ENCODE measurements at places on chromosomes 6 and 20. TPM values are rescaled to one million over a fixed set of nuclear protein-coding genes. Genes with fewer than 3 reads are reported as not detected.

GRCh38 chr6:116648156-116648555 is 20.4 kb downstream of the ZUP1 start:
- no peak for DNase-seq

- no peak for DNase-seq
Observed at GRCh38 chr6:155165029-155165710, 98.6 kb upstream of the CLDN20 start.

DNA sequence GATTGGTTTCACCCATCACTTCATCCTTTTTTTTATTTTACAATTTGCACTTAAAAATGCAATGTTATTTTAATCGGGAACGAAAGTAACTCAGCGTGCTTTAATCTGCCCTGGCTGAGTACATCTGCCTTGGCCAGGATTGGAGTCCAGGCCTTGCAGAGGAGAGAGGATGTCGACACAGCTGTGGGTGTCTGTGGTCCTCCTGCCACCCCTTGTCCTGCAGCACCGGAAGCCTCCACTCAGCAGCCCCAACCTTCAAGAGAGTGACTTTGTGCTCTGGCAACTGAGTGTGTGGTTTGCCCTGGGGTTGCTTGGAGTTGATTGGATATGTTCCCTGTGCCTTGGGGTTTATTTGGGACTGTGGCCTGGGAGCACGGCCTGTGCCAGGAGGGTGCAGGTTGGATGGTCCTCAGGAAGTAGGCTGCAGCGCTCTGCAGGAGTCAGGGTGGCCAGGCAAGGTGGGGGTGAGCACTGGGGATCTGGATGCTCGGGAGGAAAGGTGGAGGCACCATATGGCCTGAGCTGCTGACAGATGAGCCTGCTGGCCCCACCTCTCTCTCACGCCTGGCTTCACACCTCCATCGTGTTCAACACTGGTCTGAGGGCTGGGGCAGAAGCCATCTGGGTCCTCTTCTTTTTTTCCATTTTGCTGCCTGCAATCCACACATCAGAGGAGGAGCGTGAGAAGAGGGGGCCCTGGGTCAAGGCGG is 4.3 kb downstream of the MYT1 start:
- no peak for DNase-seq

Gene IMPG1
- not detected for total RNA-seq

Measured in chondrocyte (in vitro differentiated cells).